ENCODE measurements at places on chromosomes 7 and 10.

GRCh38 chr10:59634102-59634501 is 75.5 kb downstream of the SLC16A9 start:
- no peak for DNase-seq

GRCh38 chr10:131269776-131270460 is 41.6 kb downstream of the TCERG1L start:
- no peak for DNase-seq

DNA sequence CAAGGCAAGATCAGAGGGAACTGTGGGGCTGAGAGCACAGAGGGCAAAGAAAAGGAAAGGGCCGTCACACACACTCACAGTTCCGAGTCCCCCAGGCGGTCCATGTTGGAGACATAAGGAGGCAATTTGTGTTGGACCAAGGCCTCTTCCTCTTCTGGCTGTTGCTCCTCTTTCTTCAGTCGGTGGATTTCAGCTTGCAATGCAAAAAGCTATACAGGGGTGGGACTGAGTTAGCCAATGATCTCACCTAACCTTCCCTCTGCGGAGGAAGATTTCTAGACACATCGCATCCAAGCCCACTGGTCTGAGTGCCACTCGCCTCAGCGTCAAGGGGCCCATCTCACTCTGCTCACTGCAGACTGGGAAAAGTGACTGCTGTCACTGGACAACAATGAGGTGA is 5.5 kb downstream of the WDR91 start:
- no peak for DNase-seq

DNA sequence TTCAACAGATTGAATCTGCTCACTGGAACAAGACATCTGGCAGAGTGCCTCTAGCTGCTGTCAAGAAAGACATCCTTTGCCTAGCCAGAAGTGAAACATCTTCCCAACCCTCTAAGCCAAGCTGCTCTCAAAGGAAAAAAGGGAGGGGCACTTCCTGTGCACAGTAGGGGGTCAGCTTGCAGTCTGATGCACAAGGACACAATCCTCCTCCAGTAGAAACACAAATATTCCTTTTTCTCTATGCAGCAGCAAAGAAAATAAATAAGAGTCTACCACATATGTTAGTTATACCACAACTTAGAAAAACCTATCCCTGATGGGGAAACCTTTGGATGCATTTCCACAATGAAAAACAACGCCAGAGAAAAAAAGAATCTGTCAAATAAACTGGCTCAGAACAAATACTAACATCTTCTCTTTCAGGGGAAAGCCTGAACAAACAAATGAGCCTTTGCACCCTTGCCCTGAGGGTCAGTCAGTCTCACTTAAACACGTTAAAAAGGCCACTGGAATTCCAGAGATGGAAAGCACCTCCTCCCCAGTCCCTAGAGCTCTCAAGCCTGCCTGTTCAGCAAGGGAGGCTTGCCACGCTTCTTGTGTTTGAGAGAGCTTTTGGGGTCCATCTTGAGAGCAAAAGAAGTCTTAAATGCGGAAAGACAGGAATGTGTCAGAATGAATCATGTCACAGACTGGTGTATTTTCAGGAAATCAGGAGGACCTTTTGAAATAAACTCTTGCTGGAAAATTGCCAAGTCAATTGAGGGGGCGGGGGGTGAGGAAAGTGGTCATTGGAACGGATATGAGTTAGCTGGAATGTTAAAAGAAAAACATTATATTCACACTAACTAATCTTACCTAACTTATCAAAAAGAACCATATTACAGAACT is 7.5 kb downstream of the LAMB1 start:
- DNase-seq: peak; percentile 47

- DNase-seq: peak; percentile 5
These were observed 114.1 kb downstream of the LHFPL3 start for GRCh38 chr7:104442481-104442880.

- DNase-seq: no peak
These were observed 3.7 kb downstream of the VIM start for GRCh38 chr10:17231788-17232187.

GRCh38 chr10:24901686-24902399 is 50.6 kb downstream of the PRTFDC1 start:
- DNase-seq: peak; percentile 41

DNA sequence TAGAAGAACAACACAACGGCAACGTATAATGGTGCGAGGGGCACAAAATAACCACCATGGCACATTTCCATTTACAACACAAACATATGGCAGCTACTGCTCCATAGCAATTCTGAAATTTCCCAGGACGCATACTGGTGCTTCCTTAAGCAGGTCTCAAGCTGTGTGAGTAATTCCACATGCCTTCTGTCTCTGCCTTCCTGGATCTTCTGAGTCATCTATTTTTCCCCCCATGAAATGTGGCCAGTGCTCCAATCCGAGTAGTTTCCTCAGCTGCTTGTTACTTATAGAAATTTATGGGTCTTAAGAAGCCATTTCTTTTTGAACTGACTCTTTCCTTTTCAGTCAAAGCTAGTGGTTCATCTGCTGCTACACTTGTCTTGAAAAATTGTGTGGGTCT is 256.6 kb upstream of the KLF6 start:
- DNase-seq: no peak

DNA sequence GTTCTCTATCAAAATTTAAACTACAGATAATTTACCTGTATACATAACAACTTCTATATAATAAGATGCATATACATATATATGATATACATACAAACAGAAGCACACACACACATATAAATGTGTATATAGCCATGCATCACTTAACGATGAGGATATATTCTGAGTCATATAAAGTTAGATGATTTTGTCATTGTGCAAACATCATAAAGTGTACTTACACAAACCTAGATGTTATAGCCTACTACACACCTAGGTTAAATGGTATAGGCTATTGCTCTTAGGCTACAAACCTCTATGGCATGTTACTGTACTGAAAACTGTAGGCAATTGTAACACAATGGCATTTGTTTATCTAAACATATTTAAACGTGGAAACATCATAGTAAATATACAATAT is 937.6 kb upstream of the KCND2 start:
- no peak for DNase-seq

GRCh38 chr10:62456611-62457101 is 82.5 kb downstream of the ZNF365 start:
- DNase-seq: no peak

DNA sequence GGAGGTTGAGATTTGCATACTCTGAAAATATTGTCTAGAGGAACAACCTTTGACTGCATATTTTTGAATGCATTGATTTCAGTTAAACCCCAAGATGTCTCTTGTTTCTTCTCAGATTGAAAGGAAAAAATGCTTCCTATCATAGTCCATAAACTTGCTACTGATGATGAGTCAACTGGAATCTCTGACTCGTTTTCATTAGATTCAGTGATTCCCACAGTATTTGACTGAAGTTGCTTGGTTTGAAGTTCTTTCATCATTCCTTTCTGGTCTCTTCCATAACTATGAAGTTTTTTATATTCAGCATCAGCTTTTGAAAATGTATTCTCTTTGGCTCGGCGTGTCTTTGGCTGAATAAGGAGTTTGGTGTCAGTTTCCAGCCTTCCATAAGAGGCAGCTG is 10.7 kb downstream of the PEX1 start:
- no peak for DNase-seq

- DNase-seq: no peak
These were observed 375 bp downstream of the HKDC1 start for GRCh38 chr10:69220507-69220906.

DNA sequence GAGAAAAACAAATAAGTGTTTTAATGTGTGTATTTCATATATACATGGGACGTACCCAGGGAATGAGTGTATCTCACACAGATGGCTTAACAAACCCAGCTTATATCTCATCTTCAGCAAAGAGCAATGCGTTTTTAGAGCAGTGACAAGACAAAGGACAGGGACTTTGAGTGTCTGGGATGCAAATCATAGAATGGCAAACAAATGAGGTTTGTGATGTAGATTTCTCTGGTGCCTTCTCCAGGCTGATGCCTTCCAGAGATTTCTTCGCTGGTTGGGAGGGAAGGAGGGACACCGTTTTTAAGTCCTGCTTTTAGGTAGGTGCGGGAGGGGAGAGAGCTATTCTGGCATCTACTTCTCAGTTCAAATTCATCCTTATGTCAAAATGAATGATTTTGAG is 16.6 kb downstream of the LANCL2 start:
- DNase-seq: no peak

GRCh38 chr7:18866359-18867036 is 250.9 kb downstream of the TWIST1 start:
- DNase-seq: peak; percentile 31

- DNase-seq: no peak
These were observed 1126.1 kb upstream of the LRRN3 start for GRCh38 chr7:109964780-109965179.

- no peak for DNase-seq
These were observed 26.1 kb upstream of the CTNNA3 start for GRCh38 chr10:67722113-67722512.

DNA sequence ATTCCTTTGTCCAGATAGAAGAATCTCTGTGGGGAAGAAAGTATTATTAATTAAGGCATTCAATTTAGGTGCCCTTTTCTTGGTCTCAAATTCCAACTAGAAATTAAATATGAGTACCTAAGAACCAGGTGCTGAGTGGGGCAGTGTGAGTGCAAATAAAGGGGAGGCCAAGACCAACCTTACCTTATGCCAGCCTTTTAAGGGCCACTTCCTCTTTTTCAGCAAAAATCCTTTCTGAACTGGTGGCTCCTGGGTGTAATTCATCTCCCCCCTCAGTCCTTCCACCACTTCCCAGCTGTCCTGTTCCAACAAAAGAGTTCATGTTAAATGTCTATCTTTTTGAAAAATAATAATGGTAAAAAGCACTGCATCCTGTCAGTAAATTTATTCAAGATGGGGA is 108.2 kb downstream of the OSBPL3 start:
- no peak for DNase-seq

DNA sequence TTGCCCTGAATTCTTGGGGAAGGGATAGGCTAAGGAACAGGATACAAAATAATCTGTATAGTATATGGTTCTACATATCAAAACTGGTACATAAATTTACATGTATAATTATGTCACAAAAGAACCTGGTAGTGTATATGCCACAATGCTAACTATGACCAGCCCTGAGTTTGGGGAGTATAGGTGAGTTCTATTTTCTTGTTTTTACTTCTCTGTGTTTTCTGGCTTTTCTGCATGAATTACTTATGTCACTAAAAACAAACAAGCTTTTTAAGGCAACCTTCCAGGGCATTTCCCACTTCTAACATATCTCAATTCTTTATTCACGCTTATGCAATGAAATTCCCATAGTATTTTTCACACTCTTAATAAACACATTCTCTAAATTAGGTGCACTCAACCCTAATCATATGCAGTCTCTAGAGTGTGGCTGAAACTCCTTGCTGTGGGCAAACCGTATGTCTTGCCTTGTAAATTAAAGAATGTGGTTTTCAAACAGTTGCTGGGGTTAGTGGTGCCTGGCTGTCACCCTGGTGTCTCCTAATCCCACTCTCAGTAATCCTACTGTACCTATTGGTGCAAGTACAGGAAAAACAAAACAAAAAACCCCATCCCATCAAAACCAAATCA is 14.0 kb upstream of the INSIG1 start:
- DNase-seq: no peak

DNA sequence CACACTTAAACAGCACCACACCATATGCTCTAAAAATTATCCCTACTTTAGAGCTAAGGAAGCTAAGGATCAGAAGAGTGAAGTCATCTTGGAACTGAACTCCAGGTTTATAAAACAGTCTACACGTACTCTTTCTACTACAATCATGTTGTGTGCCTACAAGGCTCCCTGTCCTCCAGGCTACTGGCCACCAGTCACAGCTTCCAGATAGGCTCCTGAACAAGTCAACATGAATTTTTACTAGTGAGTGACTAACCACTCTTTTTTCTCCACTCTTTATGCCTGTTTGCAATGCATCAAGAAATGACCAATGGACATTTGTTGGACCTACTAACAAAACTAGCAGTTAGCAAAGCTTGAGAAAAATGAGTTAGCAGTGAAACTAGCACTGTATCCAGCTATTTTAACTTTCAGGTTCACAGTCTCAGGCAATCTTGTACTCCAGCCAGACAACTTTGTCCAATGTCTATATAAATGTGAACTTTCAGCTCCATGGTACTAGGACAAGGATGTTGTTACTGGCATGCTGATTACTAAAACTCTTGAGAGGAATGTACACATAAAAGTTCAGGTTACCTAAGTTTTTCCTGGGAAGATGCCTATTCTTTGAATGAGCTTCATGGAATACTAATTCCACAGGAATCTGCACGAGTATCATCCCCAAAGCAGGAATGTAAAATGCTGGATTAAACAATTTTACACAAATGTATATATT is 180.0 kb downstream of the BTAF1 start:
- no peak for DNase-seq

DNA sequence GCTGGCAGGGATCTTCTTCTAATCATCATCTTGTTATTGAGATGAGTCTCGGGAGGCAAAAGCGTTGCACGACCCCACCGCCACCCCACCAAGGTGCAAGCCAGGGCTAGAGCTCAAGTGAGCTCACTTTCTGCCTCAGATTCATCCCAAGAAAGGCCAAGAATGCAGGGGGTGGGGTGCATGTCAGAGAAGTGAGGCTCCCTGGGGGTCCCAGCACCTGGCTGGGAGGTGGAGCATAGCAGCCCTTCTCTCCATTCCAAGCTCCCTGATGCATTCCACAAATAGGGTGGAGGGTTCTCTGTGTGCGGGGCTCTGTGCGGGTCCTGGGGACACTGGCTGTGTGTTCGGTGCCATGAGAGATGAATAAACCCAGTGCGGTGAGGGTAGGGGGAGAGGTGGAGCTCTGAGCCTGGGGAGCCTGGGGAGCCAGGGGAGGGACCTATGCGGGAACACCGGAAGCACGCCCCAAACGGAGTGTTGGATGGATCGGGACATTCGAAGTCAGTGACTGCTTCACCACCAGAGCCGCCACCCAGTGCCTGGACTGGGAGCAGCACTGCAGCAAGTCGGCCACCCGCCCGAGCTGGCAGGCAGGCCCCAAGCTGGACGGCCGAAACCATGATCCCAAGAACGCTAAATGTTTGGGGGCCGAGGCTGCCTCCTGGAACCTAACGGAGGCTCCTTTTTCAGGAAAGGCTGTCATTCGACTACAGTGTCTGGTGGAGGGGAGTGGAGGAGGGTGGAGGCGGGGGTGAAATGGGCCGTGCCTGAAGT is 17.9 kb upstream of the HMX3 start:
- DNase-seq: no peak

GRCh38 chr10:77927402-77928246 is 1.1 kb upstream of the DLG5 start:
- DNase-seq: no peak

GRCh38 chr7:129225206-129225930 is 538 bp downstream of the AHCYL2 start:
- peak; percentile 28 for DNase-seq

- DNase-seq: no peak
These were observed 136.4 kb upstream of the AOAH start for GRCh38 chr7:36860681-36861080.

GRCh38 chr10:100653957-100654781 is 91.2 kb upstream of the PAX2 start:
- no peak for DNase-seq

GRCh38 chr10:69957241-69957885 is 95.3 kb upstream of the MACROH2A2 start:
- no peak for DNase-seq

DNA sequence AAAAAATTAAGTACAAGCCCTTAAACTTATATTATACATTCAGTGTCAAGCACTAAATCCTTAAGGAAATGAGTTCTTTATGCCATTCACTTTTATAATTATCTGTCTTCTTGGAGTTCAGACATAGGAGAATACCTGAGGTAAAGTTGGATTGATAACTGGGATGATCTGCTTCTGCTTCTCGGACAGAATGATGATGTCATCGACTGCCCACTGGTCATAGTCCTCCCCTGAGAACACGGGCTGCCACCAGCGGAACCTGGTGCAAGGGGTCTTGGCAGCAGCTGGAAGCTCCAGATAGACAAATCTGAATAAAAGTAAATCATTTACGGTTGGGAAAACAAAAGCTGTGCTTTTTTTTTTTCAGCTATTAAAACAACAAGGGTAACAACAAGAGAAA is 148.2 kb upstream of the SLC26A5 start:
- DNase-seq: no peak
